ENCODE measurements at places on chromosomes 3 and 15. TPM values are rescaled to one million over a fixed set of nuclear protein-coding genes. Genes with fewer than 3 reads are reported as not detected.

The CORO2B gene
- 1.2 TPM for total RNA-seq

The AMOTL2 gene
- 19.9 TPM for total RNA-seq

The GOLGA8K gene
- 0.22 TPM for total RNA-seq

The ASB14 gene
- total RNA-seq, result not detected

The SNX1 gene
- 125 TPM for total RNA-seq

The NTRK3 gene
- 1.5 TPM for total RNA-seq

DNA sequence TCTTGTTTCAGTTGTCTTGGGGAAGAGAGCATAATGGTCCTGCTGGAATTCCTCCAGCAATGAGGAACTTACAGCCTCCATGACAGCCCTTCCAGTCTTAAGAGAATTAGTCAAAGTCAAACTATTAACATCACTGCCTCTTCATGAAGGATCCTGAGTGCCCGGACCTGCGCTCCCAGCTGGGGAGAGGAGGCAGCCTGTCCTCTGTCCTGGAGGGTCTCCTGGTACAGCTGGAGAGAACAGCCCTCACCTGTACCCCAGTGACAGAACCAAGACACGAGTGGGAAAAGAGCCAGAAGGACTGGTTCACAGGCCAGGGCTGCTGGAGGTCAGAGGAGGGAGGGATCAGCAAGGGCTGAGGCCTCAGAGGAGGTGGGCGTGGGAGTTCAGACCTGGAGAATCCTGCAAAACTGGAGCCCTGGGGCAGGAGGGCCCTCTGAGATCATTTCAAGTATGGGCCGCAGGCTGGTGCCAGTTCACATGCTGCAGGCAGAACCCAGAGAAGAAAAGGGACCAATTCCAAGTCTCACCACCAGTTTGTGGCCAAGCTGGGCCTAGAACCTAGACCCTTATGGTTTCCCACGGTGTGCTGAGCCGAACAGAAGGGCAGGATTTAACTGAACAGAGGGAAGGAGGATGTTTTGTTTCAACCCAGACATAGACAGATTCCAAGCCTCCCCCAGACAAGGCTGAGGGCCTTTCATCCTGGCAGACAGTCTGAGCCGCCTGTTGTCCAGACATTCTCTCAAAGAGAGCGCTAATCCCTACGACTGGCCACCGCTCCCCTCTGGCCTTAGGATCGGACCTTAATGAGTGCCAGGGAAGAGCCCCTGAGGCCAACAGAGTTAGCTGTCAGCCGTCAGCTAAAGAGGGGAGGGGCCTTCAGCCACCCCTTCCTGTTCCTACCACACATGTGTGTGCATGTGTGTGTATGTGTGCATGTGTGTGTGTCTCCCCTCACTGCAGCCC lies 18.2 kb downstream of the LOXL1 start:
- DNase-seq, result no peak

GRCh38 chr3:97848779-97849178 lies 27.0 kb downstream of the CRYBG3 start:
- DNase-seq, result no peak

- DNase-seq, result no peak
Observed at GRCh38 chr3:177820683-177821316, 623.5 kb upstream of the TBL1XR1 start.

DNA sequence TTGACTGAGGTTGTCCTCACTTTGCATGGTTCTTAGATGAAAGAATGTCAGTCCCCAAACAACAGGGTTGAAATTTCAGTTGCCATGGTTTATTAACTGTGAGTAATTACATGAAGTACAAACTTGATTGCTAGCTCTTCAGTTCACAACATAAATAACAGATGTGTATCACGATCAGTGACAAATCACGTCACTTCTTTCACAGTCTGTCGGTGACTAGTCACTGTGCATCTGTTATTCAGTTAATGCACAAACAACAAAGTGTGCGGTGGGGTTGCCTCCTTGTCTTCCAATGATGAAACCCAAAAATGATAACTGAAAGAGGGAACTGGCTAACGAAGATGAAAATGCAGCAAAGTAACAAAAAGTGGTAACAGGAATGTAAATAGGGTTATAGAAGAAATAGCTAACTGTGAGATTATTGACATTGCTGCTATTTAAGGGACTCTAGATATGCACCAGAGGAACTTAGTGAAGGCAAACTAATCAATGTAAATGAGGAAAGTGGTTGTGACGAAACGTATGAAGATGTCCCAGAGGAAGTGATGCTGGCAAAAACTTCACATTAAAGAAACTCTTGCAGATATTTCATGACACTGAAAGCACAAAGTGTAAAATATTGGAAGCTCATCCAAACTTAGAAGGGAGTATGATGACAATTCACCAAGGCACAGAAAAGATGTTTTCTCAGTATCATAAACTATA lies 159.3 kb downstream of the WDR76 start:
- DNase-seq, result no peak

DNA sequence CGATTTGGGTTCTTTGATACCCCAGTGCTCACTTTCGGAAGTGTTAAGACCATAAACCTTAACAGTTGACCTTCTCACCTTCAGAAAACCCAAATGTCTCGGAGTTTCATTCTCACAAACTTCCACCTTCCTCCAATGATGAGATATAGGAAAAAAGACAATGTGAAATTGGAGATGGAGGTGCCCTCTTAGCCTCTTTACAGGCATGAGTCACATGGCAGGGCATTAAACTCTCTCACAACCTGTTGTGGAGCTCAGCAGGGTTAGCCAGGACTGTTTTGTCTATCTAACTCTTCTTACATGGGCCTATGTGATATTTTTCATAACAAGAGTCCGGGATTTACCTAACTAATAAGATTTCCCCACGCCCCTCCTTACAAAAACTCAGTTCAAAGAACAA lies 10.7 kb downstream of the AGTR1 start:
- DNase-seq, result no peak

GRCh38 chr15:28103831-28104230 lies 4.7 kb upstream of the OCA2 start:
- DNase-seq, result no peak

DNA sequence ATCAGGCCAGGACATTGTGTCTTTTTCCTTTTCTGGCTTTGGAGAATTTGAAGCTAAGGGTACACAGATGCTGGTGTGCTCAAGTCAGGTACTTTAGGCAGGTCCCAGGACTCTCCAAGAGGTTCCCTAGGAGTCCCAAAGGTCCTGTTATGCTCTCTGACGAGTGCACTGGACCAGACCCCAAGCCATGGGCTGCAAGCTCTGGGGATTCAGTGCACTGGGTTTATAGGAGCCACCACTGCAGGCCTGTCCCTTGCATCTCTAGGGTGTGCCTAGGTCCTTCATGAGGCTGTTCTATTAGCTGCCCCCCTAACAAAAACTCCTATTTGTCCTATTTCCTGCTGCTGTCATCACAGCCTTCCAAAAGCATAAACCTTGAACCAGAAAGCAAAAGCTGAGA lies 31.9 kb upstream of the BFSP2 start:
- DNase-seq, result no peak

DNA sequence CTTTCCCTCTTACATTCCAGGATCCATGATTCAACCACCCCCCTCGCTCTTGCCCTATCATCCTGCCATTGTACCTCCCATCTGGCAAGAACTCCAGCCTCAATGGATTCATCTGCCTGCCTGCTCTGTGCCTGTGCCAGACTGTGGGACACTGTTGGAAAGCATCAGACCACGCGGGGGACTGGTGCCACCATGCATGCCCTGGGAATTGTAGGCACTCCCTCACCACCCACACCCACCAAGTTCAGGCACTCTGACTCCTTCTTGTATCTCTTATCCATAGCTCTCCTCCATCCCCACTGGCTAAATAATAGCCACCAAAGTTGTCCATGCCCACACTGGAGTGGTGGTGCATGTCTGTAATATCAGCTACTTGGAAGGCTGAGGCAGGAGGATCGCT lies 143.8 kb downstream of the TPRA1 start:
- no peak for DNase-seq

DNA sequence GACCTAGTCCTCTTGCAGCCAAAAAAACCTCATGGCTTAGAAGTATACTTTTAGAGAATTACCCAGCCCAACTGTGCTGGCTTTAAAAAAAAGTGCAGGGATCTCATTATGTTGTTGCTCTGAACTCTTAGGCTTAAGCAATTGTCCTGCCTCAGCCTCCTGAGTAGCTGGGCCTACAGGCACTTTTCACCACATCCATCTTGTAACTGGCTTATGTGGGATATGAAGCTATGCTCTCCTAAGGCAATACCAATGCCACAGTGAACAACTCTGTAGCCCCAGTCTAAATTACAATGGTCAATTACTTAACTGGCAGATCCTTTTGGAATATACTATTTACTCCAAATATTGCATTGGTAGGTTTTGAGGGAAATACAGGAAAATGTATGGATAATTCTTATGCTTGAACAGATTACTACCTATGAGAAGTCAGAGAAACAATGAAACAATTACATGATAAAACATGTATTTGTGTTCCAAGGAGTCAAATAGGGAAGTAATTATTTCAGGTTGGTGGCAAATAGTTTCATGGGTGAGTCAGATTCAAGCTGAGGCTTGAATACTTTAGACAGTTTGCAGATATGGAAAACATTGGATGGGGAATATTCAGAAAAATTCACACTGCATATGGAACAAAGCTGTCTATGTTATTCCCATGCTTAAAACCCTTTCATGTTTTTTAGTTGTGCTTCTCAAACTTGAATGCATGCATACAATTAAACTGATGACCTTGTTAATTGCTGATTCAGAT lies 34.6 kb upstream of the GPR149 start:
- no peak for DNase-seq

GRCh38 chr3:133124511-133124910 lies 86.3 kb downstream of the TMEM108 start:
- no peak for DNase-seq

DNA sequence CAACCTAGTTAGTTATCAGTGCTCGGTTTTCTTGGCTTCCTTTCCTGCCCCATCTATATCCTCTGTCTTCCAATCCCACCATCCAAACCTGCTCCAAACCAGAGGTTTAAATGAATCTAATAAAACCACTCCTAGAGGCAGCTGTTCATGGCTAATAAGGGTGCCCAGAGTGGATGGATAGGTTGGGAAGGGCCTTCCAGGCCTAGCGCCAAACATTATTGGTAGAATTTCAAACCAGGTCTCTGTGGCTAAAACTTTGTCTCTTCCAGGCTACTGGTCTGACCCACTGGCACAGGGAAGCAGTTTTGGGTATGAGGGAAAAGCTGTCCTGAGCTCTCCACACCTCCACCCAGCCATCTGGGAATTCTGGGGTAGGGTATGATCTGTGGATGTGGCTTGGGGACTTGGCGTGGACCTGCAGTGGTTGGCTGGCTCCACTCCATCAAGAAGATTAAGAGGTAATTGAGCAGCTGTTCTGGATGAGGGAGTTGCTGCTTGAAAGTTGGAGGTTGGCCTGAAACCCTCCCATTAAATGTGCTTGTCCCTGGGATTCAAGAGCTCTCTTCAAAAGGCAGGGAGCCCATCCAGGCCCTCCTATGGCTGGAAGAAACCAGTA lies 29.3 kb upstream of the INSYN1 start:
- DNase-seq, result no peak

- DNase-seq, result no peak
Observed at GRCh38 chr3:47019201-47019600, 39.7 kb downstream of the NBEAL2 start.

DNA sequence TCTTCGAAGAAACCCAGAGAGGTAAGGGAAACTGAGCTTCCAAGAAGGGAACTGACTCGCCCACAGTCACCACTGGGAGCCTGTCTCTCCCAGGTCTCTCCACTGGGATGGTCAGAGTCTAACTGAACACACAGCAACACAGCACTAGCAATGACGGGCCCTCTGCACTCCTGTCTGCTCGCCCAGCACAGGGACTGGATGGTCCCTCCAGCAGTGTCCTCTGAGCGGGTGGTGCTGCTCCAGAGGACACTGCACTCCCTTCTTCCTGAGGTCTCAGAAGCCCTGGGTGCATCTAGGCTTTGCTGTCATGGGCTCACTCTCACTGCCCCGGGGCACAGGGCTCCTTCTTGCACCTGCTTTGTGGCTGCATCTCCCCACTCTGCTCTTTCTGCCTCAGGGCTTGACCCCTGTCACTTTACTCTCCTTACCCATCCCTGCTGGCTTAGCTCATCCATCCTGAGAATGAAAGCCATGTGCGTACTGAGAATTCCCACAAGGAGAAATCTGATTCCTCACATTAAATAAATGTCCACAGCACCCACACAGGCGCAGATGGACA lies 356.6 kb downstream of the GABRG3 start:
- DNase-seq, result no peak
